ENCODE measurements at places on chromosomes 2 and 18. TPM values are rescaled to one million over a fixed set of nuclear protein-coding genes. Genes with fewer than 3 reads are reported as not detected.

GRCh38 chr2:39024833-39025232 is 96.0 kb downstream of the SOS1 start:
- H3K27ac ChIP-seq, result no peak overlapping the region
- no peaks in the 10 kb centered on the region for H3K4me1 ChIP-seq
- H3K27me3 ChIP-seq, result no peaks in the 10 kb centered on the region
- no peak for DNase-seq
- H3K4me3 ChIP-seq, result no peak overlapping the region

Gene C2orf92
- total RNA-seq, result 9.1 TPM

- H3K27ac ChIP-seq, result no peak overlapping the region
- H3K4me1 ChIP-seq, result peaks cover 8% of the 10 kb centered on the region
- no peaks in the 10 kb centered on the region for H3K27me3 ChIP-seq
- no peak for DNase-seq
These were observed 59.7 kb downstream of the SCG2 start for GRCh38 chr2:223542501-223542900.

DNA sequence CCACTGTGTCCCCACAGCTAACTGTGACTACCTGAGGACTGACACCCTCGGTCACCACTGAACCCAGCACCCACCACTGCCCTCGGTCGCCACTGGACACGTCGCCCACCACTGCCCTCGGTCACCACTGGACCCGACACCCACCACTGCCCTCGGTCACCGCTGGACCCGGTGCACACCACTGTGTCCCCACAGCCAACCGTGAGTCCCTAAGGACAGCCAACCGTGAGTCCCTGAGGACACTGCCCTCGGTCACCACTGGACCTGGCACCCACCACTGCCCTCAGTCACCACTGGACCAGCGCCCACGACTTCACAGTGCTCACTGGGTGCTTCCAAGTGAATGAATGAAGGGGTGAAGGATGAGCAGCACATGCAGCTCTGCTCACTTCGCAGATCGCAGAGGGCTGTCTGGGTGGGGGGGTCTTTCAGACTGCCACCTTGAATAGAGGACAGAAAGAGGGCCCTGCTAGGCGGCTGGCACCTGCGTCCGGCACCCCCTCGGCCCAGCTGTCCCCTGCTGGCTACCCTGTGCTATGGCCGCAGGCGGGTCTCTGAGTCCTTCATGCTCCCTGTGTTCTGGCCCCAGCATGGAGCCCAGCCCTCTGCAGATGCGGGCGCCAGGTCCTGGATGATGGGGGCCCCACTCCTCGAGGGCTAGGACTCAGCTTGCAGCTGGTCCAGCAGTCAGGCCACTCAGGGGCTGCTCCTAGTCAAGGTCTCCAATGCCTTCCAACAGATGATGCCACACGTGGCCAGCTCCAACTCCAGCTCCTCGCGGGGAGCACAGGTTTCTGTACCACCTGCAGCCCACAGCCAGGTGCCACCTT is 51.4 kb upstream of the GPC1 start:
- DNase-seq, result no peak
- peaks cover 40% of the 10 kb centered on the region for H3K4me1 ChIP-seq
- H3K36me3 ChIP-seq, result no peaks in the 10 kb centered on the region
- H3K27me3 ChIP-seq, result no peaks in the 10 kb centered on the region

Gene STARD6
- total RNA-seq, result 0.18 TPM

DNA sequence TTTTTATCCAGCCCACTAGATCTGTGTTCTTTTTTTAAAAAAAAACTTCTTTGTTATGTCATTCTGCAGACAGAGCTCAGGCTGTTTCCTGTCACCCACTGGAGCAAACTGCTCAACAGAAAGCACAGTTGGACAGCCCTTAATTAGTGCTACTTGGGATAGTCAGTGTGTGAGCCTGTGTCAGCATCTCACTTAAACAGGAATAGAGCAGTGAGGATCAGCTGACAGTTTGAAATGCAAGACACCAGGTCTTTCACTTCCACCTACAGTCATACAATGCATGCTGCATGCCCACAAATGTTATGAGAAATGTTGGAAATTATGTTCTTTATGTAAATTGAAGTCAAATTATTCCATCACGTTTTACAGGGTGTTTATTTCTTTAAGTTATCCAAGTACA is 174.9 kb downstream of the NR4A2 start:
- no peaks in the 10 kb centered on the region for H3K36me3 ChIP-seq
- H3K4me1 ChIP-seq, result no peaks in the 10 kb centered on the region
- no peaks in the 10 kb centered on the region for H3K27me3 ChIP-seq
- no peak overlapping the region for H3K27ac ChIP-seq
- no peak overlapping the region for H3K4me3 ChIP-seq

All from muscle of leg (tissue), 16 donors.